ENCODE measurements at places on chromosomes 7 and 10.

- no peak for DNase-seq
Observed at GRCh38 chr10:132884041-132884440, 58.3 kb downstream of the CFAP46 start.

- no peak for DNase-seq
Observed at GRCh38 chr10:33706746-33707145, 372.3 kb upstream of the NRP1 start.

DNA sequence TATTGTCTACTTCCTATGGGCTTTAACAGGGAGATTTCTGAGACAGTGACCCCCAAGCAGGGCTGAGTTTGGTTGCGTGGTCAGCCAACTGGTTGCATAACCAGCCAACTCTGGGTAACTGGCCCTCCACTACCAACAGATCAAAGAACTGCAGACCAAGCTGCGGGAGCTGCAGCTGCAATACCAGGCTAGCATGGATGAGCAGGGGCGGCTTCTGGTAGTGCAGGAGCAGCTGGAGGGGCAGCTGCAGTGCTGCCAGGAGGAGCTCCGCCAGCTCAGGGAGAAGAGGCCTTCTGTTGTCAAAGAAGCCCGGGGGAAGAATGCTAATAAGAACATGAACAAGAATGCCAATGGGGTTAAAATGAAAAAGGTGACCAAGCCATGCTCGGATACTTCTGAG lies 15.7 kb upstream of the FLNC start:
- no peak for DNase-seq

- no peak for DNase-seq
Observed at GRCh38 chr7:152868122-152869040, 108.8 kb downstream of the ACTR3B start.

- no peak for DNase-seq
Observed at GRCh38 chr7:99254390-99254789, 18.2 kb upstream of the MYH16 start.

DNA sequence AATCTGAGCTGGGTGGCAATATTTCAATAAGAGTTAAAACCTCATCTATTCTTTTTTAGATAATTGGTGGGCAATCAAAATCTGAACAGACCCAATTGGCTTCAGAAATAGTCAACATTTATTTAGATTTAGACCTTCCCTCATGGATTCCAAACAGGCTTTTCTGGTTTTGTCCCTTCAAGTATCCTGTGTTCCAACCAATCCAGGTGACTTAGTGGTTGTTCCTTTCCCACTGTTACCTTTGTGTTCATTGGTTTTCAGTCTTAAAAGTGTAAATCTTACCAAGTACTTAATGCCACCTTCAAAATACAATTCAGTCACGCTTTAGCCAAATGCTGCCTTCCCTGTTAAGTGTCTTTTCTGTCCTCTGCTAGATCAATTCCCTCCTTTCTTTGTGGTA lies 85.9 kb downstream of the AHR start:
- DNase-seq = no peak

DNA sequence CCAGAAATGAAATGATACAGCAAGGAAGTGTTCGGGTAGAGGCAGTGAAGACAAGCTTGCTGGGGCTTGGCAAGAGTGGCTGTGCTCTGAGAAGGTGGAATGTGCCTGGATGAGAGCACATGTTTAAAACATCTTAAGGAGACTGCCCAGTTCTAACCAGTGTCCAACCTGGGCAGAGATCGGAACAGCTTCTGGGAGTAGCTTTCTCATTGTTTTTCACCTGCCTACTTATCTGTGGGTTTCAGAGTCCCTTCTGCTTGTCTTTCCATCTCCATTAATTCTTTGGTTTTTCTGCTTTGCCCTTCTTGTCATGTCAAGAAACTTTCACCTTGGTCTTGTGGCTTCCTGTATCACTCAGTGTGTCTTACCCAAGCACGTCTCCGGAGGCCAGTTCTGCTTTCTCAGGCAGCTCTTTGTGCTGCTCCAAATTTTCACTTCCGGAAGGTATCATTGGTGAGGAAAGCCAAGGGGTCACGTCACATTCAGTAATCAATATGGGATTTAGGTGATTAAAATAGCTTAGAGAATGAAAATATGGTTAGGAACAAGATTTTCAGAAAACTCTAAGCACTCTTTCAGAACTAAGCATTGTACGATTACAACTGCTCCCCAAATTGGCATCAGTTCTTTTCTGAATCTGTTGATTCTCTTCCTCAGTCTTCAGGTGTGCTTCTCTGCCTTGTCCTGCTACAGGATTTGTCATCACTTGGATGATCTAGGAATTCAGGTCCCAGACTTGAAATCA lies 5.5 kb upstream of the LAMB4 start:
- DNase-seq = no peak

DNA sequence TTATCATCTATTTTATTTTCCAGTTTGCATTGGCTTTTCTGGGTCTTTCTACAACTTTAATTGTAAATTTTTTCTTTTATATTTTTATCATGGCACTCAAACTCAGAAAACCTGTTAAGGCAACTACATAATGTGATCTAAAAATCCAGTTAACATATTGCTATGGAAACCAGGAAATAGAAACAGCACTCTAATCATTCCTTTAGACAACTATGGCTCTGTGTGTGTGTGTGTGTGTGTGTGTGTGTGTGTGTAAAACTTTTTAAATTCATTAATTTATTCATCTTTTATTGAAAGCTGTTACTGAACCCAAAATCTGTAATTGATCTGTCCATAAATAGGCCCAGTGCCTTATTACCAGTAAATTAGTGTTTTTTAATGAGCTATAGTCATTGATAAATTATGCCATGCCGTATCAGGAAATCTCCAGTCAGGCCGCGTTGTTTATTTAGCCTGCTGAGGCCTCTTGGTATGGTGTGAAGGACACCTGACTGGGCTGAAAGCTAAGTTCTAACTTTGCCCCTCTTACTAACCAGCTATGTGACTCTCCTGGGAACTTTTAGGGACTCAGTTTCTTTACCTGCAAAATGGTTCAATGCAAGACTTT lies 1.5 kb upstream of the MET start:
- no peak for DNase-seq

DNA sequence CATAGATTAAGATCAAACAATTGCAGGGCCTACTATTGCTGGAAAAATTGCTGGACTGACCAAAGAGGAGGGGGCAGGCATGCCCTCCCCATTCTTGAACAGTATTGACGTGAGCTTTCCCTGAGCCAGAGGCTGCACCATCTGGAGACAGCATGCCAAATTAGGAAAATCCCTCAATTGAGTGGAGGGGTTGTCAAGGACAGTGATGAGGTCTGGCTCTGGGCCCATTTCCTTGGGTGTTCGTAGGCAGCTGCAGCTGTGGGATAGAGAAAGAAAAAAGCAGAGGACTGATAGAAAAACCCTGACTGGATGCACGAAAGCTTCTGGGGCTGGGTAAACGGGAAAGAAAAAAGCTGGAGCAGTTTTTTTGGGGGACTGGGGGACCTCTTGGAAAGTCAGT lies 22.8 kb upstream of the ORC5 start:
- DNase-seq = no peak

- DNase-seq = no peak
Observed at GRCh38 chr7:92432299-92432946, 14.9 kb upstream of the GATAD1 start.

GRCh38 chr10:43160921-43161255 lies 22.6 kb downstream of the CSGALNACT2 start:
- no peak for DNase-seq

- no peak for DNase-seq
Observed at GRCh38 chr10:93991596-93992284, 2.0 kb upstream of the PLCE1 start.

DNA sequence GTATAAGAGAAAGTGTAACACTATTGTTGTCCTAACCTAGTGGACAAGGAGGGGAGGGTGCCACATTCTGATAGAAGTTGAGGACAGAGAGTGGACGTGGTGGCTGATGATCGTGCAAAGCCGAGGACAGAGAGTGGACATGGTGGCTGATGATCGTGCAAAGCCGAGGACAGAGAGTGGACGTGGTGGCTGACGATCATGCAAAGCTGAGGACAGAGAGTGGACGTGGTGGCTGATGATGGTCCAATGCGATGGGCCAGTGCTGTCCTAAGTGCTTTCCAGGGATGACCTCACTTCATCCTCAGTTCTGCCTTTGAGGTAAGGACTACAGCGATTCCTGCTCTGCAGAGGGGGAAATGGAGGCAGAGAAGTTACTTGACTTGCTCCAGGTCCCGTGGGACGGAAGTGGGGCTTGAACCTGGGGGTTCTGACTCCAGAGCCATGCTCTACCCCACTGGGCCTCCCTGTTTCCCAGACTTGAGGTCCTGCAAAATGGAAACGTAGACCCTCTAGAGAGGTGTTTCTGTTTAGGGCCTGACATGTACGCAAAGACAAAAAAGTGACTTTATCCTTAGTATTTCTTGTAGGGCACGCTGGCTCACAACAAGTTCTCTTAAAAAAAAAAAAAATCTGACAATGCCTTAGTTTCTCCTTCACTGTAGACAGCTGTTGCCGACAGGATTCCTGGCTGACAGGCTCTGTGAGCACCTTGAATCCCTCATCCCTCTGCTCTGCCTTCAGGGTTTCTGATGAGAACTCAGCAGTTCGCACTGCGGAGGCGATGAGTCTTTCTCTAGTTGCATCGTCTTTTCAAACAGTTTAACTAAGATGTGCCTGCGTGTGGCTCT lies 20.3 kb upstream of the NCAPG2 start:
- no peak for DNase-seq

GRCh38 chr7:91759205-91759863 lies 121.2 kb downstream of the MTERF1 start:
- no peak for DNase-seq

DNA sequence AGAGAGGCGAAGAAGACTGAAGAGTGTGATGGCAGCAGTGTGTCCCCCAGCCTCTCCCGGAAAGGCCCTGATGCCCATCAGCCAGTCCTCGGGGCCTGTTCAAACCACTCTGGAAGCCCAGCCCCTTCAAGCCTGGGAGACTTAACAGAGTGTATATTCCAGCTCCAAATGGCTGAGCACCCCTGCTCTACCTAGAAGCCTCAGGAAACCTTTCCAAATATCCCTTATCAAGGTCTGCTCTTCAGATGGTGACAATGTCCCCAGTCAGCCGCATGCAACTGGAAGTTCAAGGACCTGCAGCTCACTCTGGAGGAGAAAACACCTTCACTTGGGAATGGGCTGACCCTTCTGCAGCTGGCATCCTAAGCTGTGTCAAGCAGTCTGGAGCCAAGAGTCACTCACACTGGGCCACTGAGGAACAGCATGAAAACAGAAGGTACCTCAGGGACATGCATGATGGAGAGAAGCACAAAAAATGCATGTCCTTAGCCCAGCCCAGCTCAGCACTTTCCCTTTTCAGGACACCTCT lies 10.2 kb downstream of the ANXA11 start:
- no peak for DNase-seq

DNA sequence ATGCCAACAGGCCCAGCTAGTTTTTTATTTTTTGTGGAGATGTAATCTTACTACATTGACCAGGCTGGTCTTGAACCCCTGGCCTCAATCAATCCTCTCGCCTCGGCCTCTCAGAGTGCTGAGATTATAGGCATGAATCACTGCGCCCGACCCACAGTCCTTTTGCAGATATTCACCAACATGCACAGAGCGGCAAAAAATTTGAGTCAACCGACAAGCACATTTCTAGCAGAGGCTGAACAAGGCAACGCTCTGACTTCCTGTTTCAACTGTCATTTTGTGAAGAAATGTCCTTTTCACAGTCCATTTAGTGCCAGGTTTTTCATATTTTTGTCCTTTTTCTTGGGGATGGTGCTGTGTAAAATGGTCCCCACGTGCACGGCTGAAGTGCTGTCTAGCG lies 71.1 kb upstream of the KAT6B start:
- no peak for DNase-seq

- no peak for DNase-seq
Observed at GRCh38 chr10:77256346-77256745, 381.3 kb downstream of the KCNMA1 start.

- no peak for DNase-seq
Observed at GRCh38 chr7:116940689-116941370, 12.5 kb upstream of the ST7 start.

DNA sequence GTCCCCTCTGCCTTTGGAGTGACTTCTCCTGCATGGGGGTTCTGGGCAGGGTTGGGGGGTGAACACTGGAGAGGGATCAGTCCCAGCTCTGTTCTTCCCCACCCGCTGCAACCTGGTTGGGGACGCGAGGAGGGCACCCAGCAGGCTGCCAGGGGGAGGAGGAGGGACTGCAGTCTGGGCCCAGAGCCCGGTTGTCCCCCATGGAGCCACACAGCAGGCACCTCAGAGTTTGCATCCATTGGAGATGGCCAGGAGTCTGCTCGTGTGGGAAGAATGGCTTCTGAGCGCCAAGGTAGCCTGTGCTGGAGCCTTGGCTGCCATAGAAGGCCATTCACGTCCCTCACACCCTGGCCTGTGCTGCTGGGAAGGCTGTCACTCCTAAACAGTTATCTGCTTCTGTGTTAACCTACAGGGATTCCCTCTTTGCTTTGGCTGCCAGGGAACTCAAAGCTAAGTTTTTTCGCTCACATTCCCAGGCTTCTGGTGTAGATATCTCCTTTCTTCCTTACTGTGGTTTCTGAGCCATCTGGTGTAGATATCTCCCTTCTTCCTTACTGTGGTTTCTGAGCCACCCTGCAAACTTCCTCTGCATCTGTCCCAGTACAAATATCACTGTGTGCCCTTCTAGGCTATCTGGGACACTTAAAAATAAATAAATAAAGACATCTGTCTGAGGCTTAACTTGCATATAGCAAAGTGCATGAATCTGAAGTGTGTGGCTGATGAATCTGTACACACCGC lies 133.7 kb downstream of the LHPP start:
- DNase-seq = no peak

DNA sequence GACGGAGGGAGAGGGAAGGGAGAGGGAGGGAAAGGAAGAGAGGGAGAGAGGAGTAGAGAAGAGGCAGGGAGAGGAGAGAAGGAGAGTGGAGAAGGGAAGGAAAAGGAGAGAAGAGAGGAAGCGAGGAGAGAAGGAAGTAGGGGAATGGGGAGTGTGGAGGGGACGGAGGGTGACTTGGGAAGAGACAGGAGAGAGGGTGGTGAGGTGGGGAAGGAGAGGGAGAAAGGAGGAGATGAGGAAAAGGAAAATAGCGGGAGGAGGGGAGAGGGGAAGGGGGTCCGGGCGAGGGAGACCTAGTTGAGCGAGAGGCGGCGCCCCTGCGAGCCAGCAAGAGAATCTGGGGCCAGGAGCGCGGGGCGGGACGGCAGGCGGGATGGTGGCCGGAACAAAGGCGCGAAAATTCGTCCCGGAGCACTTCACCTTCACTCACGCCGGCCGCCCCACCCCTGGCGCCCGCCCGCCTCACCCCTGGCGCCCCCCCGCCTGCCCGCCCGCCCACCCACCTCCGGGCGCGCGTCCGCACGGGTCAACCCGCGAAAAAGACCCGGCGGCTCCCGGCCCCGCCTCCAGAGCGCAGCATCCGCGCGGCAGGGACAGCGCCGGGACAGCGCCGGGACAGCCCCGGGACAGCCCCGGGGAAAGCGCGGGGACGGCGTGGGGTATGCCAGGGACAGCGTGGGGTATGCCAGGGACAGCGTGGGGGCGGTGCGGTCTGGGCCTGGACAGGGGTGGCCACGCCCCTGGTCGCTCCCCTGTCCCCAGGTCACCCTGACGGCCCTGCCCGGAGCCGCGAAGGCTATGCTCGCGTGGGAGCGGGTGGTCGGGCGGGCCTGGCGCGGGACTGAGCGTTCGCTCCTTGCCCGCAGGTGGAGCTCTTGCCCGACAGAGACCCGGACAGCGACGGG lies 4.2 kb downstream of the VSTM2A start:
- DNase-seq = no peak
